ENCODE measurements at places on chromosomes 7 and 10. TPM values are rescaled to one million over a fixed set of nuclear protein-coding genes. Genes with fewer than 3 reads are reported as not detected.

DNA sequence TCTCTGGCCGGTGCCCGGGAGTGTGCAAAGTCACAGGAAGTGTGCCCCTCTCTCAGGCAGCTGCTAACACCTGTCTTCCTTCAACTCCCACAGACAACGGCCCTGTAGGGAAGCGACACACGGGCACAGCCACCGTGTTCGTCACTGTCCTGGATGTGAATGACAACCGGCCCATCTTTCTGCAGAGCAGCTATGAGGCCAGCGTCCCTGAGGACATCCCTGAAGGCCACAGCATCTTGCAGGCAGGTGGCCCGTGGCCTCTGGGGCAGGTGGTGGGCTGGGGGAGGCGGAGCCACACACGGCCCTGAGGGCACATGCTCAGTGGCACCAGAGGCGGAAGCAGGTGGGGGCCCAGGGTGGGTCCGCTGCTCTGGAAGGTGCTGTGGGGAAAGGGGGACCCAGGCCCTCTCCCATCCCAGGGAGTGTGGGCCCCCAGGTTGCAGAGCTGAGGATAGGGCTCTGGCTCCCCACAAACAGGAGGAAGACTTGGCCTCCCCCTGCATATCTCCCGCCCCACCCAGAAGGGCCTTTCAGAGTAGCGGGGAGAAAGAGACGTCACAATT is 6.9 kb downstream of the C10orf105 start:
- no peak for DNase-seq

DNA sequence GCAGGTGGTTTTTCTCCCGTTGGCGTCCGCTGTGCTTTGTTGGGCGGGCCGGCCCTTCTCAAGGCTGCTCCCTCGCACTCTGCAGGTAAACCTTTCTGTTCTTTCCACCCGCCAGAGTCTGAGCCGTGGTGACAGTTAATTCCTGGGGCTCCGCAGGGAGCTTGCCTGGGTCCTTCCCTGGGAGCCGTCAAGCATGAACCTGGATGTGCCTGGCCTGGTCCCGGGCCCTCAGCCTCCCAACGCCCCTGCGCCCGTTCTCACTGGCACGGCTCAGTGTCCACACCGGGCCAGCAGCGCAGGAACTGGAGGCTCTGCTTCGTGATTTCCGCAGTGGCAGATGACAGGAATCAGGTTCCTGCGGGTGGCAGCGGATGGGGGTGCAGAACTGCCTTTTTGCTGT is 10.9 kb upstream of the NKX6-2 start:
- DNase-seq: no peak

- no peak for DNase-seq
Measured at GRCh38 chr7:134084488-134085144, 42.5 kb upstream of the LRGUK start.

GRCh38 chr10:108735380-108735779 is 1187.9 kb downstream of the XPNPEP1 start:
- no peak for DNase-seq

DNA sequence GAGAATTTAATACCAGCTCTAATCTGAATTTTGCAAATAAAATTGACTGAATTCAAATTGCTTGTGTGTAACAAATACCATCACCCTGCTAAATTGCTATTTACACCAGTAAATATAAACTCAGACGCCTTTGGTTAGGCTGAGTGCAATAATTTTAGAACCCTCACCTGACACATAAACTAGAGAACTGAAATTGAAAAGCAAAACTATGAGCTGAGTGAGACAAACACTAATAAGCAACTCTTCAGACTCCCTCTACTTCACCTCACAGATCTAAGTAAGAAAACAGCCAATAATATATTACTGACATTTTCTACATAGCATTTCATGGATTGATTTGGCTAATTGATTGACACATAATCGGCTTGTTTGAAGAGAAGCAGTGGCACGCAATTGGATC is 621.2 kb downstream of the REEP3 start:
- no peak for DNase-seq

DNA sequence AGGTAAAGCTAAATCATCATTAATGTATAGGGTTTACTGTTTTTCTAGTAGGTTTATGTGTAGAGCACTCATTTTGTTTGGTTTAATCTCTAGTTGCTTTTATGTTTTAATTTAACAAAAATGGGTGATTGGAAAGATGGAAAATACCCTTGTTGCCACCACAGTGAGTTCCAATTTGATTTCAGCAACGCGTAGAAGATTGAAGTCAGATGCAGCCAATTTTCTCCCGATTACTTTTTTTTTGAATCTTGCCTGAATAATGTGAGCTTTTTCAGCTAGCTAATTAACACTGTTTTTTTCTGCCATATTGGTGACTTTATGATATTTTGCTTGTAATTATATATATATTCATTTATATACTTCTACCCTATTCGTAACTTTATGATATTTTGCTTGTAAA is 293.8 kb downstream of the SDK1 start:
- no peak for DNase-seq

GRCh38 chr7:121180436-121181063 is 148.2 kb upstream of the WNT16 start:
- DNase-seq: no peak

- DNase-seq: no peak
Measured at GRCh38 chr7:47580811-47581331, 1.0 kb downstream of the TNS3 start.

DNA sequence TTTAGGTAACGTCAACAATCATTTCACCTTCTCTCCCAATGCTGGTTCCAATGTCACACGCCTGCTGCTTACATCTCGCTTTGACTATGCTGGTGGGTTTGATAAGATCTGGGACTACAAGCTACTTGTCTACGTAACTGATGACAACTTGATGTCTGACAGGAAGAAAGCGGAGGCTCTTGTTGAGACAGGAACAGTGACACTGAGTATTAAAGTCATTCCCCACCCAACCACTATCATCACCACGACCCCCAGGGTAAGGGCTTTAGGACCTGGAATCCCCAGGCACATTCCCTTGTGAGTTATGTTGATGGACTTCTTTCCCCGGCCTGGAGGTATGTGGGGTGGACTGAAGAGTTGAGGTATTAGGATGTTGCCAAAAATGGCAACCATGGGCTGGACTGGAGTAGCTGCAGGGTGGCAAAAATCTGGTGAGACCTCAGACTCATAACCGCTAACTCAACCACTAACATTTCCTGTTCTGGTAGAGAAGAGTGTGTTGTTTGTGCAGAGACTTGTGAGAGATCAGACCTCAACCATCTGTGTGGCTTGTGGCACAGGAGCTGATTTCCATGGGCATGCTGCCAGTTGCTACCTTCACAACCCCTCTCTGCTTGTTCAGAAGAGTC is 59.2 kb downstream of the CDHR3 start:
- DNase-seq: peak; percentile 52

DNA sequence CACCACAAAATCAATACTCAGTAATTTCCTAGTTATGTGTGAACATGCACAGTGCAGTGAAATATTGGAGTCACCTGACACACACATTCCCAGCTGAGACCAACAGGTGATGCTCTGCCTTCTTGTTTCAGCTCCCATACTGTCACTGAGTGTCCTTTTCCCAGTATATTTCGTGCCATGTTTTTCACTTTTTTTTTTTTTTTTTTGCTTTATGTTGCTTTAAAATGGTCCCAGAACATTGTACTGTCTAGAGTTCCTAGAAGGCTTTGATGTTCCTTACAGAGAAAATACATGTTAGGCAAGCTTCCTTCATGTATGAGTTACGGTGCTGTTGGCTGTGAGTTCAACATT is 45.6 kb downstream of the ELAPOR2 start:
- no peak for DNase-seq

GRCh38 chr10:31219306-31219705 is 99.7 kb upstream of the ZEB1 start:
- no peak for DNase-seq

- DNase-seq: no peak
Measured at GRCh38 chr7:751826-752225, 24.7 kb upstream of the PRKAR1B start.

GRCh38 chr10:17835688-17836087 is 26.5 kb downstream of the MRC1 start:
- DNase-seq: no peak

DNA sequence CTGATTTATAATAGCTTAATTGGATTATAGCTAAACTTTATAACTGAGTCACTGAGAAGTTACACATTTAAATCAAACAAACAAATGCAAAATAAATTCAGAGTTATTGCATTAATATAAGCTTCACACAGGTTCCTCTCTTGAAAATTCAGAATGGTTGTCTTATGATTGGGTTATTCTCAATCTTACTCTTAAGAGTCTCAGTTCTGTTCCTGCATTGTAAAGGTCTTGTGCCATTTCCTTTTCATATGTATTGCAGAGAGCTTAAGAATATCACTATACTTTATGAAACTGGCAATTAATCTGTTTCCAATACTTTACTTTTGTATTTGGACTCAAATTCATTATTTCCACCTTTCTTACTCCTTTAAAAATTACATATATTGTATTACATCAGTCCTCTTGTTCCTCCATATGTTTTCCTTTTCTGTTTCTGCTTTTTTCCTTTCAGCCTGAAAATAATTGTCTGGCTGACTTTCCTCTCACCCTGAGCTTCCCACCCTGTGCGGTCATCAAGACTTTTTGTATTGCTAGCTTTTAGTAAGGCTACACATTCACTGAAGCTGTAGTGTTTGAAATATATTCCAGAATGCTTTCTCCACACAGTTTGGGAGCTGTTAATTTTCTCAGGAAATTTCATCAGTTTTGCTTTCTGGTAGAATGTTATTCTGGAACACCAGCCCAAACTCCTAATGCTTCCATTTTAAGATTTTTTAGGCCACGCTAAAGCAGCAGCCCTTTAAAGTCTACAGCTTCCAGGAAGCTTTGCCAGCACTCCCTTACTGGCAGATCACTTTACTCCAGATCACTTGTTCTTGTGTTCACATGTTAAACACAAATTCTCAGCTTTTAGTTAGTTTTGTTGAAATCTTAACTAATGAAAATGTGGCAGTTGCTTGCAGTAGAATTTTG is 139.4 kb downstream of the KCND2 start:
- DNase-seq: no peak

DNA sequence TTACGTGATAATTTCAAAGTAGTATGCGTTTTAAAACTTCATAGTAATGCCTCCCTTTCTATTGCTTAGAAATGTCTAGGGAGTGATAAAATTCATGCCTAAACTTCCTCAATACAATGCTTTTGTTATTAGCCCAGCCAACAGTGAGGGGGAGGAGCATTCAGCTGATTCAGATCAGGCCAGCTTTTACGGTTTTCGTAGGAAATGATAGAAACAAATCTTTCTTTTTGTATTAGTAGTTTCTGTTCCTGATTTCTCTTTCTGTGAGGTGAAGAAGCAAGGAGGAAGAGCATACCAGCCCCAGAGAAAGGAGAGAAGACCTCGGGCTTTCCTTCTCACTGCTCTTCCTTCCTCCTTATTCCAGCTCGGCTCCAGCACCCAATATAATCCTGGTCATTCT is 35.2 kb upstream of the ITPRID1 start:
- no peak for DNase-seq

DNA sequence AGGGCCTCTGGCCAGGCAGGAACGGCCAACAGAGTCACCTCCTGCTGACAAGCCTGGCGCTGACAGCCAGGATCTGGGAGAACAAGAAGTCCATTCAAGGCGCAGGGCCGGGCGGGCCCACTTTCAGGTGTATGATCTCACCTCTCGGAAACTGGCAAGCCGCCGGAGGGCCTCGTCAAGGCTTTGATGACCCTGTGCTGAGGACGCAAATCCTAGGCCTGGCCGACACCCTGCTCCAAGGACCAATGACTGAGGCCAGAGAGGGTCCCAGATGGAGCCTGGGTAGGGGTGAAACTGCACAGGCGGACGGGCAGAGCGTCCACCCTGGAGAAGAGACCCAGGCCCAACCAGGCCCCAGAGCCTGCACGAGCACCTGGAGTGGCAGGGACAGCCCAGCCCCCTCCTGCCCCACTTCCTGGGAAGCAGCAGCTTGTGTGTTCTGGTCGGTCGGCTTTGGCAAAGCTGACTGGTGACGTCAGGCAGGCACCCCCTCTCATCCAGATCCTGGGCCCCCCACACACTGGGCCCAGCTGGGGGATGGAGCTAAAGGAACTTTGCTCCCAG is 30.6 kb downstream of the MYL10 start:
- DNase-seq: peak; percentile 89

DNA sequence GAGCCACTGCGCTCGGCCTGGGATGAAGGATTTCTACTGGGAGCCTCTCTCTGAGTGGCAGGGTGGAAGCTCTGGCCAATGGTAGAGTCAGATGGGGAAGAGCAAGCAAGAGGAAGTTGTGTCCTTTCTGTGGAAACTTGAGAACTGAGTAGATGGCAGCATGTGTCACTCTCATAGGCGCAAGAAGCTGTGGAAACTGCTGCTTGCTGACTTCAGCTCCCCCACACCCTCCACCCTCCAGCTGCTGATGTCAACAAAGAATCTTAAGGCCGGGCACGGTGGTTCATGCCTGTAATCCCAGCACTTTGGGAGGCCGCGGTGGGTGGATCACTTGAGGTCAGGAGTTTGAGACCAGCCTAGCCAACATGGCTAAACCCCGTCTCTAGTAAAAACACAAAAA is 39.8 kb upstream of the SRGN start:
- DNase-seq: peak; percentile 49

DNA sequence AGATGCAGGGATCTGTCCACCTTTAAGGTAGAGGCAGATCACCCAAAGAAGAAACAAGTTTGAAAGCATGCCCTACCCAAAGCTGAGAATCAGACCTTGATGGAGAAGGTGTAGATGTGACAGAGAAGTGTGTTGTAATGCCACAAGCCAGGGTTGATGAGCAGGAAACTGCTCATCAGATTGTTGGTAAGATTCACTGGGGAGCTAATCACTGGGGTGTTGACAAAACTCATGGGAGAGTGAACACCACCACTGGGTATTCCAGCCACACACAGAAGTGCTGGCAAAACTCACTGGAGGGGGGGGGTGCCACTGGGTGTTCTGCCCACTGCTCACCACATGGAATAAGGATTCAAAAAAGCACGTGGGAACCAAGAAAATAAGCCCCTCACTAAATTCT is 95.2 kb downstream of the IQUB start:
- DNase-seq: no peak

DNA sequence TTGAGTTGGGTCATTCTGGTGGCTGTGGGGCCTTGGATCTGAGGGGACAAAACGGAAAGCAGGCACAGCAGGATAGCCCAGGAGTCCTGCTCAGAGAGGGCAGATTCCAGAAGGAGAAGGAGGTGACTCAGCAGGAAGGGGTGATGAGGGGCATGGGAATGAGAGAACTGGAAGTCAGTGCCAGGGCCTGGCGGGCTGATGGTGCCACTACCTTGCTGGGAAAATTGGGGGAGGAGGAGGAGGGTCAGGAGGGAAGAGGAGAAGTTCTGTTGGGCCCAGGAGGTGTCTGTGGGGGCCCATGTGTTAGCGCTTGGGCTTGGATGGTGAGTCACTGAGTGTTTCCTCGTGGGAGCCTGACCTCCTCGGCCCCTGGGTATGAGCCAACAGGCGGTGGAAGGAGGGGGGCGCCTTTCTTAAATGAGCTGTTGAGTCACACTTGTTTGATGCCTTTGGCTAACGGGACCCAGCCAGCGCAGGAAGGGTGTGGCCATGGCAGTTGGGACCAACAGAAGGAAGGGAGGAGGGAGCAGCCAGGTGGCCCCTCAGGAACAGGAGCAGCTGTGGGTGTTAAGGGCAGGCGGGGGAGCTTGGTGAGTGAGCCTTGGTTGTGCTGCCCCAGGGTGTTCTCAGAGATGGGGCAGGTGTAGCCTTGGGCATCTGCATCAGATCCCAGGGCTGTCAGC is 130.0 kb upstream of the BTBD16 start:
- DNase-seq: peak; percentile 77

GRCh38 chr10:105956550-105956949 is 1208.0 kb downstream of the SORCS1 start:
- DNase-seq: no peak

Gene FAM180A
- 2.0 TPM for total RNA-seq

Gene PLAC9
- 4.2 TPM for total RNA-seq

Gene SLC39A12
- not detected for total RNA-seq

Gene CLIP2
- total RNA-seq: 63.5 TPM

Gene FAM25A
- not detected for total RNA-seq

Gene ANKRD61
- not detected for total RNA-seq

Gene CALU
- 36.3 TPM for total RNA-seq

Gene ZMIZ1
- total RNA-seq: 63.9 TPM

Data from left colon (tissue), 2 donors.